ENCODE measurements at places on chromosomes 11 and 22.

GRCh38 chr11:128667873-128668272, 26.0 kb upstream of the FLI1 start:
- no peak for DNase-seq

DNA sequence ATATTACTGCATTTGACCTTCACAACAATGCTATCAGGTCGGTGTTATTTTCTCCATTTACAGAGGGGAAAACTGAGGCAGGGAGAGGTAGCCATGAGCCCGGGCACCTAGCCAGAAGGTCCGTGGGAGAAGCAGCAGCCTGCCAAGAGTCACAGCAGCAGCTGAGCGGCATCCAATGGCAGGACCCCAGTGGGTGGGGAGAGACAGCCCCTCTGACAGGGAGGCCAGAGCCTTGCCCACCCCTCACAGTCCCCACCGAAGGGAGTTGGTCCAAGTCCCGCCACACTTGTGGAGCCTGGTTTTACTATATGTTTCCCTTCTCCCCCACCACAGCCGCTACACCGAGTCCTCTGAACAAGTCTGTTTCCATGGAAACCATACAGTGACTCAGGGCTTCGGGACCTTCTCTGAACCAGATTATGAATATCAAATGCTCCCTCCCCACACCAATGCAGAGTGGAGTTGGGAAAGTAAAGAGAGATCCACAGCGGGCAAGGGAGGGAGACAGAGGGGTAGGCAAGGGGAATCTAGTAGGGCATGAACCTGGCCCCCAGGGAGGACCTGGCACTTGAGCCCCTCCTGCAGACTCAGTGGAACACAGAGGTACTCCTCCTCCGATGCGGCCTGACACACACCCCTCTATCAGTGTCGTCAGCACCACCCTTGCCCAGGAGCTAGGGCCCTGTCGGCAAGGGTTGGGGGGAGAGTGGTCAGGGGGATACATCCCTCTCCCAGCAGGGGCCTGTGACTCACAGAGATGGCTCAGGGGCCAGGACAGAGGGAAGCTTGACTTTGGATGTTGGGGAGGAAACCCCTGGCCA, 2.5 kb downstream of the CHST1 start:
- DNase-seq, result no peak

GRCh38 chr11:108235633-108236032, 12.8 kb downstream of the ATM start:
- DNase-seq, result no peak

- DNase-seq, result no peak
These were observed 428 bp downstream of the SCN3B start for GRCh38 chr11:123653827-123654565.

- DNase-seq, result peak; percentile 80
These were observed at the start of gene CCDC88B for GRCh38 chr11:64339754-64340408. Gene CCDC88B (plus strand): TSS chr11:64340204. CDS start chr11:64340267, 63 bp downstream.

- no peak for DNase-seq
These were observed 413.9 kb downstream of the TENM4 start for GRCh38 chr11:79026803-79027445.

DNA sequence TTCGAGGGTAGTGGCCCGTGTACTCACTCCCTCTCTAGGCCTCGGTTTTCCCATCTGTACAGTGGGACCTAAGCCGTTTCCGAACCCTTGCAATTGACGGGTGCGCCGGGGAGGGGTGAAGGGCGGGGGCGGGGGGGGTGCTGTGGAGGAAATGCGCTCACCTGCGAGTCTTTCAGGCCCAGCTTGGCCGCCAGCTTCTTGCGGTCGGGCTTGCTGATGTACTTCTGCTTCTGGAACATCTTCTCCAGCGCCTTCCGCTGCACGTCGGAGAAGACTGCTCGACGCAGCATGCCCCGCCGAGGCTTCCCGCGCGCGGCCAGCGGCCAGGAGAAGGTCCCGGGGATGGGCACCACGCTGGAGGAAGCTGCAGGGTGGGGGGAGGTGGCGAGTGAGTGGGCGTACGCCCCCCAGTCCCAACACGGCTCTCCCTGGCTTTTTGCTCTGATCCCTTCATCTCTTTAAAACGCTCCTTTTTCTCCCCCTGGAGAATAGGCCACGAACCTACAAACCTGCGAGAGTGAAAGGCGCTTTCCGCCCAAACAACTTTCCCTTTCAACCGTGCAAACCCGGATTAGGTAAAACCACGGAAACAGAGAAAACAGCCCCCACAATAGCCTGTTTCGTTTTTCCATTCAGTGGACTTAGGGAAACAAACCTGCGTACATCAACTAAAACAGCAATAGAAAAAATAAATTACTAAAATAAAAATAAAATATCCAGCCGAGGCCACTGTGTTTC, 3.2 kb downstream of the DBX1 start:
- DNase-seq, result no peak

DNA sequence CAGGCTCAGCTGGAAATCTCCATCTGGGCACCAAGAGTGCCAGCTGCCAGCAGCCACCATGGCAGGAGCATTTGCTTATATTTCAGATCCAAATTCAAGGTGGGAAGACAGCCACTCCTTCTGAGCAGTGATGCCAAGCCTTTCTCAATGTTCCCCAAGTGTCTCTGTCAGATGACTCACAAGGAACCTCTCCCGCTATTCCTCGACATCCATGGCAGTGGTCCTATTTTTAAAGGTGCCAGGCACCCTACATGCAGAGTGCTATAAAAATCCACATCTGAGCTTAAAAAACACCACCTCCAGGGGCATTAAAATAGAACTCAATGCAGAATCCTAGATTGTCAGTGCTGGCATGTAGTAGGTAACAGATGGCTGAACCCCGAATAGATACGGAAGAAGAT, 112.1 kb downstream of the SLC1A2 start:
- DNase-seq, result no peak

- DNase-seq, result no peak
These were observed 23.8 kb downstream of the MRPL23 start for GRCh38 chr11:1970956-1971355.

DNA sequence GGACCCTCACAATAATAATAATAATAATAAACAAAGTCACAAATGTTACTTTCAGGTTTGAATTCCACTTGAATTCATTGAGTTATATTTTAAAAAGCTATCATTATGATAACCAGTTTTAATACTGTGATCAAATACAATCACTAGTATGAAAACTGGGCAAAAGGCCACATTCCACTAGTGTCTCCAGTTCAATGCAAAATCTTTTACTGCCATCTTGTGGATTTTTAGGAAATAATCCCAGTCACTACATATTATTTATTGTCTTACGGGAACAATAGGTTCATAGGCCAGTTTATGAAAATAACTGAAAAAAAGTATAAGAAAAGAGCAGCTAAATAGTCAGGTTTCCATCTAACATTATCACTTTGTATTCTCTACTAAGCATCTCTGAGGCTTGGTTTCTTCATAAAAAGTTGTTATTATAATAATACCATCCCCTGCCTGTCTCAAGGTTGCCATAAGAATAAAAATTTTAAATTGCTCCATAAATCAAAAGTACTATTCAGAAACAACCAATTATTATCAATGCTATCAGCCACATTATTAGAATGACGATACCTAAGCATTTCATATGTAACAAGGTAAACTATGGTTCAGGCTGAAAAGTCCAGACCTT, 533.9 kb upstream of the CCDC90B start:
- DNase-seq, result no peak

- no peak for DNase-seq
These were observed 19.6 kb downstream of the SUN2 start for GRCh38 chr22:38736257-38736570.

DNA sequence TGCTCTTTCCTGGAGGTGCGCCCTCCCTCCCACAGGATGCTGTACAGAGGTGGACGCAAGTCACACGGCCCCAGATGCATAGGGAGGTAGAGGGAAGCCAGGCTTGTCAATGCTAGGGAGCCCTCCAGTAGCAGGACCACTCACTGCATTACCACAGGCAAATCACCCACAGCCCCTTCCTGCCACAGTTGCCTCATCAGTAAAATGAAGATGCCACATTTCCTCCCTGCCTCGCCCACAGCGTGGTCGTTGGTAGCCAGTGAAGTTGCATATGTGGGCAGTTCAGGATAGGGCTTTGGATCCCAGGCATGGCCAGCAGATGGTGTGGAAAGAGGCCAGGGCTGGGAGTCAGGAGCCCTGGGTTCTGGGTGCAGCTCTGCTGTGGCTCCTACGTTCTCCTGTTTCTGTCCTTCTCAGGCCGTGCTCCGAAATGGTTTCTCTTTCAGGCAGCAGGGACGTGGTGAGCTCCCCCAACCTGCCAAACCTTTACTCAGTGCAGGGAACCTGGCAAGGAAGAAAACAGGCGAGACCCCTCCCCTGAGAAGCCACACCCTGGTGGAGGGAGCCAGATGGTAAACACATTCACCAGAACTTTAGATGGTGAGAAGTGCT, 22.6 kb downstream of the DAGLA start:
- DNase-seq, result no peak

DNA sequence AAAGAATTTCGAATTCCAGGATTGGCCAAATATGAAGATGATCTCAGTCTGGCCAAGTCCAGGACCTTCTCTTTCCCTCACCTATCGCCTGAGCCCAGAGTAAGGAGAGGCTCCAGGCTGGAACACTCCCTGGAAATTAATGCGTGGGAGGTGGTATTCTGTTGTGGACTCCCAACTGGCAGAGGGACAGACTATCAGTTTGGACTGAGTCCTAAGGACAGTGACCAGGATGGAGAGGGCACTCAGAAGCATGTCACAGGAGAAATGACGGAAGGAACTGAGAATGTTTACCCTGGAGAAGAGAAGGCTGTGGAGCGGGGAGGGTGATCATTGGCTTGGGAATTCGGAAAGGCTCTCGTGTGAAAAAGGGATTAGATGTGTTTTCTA, 84.4 kb downstream of the RPL27A start:
- no peak for DNase-seq

DNA sequence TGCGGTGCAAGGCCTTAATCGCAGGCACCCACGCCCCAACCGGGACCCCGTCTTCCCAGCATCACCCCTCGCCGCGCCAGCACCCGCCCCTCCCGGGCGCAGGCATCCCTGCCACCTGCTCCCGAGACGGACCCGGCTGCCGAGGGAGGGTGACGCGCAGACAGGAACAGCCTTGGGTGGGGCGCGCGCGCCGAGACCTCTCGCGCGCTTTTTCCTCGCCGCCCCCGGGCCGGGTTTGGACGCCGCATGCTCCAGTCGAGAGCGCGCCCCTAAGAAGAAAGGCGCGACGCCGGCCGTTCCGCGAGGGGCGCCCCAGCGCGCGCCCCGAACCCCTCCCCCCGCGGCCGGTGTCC, 504 bp downstream of the CFL1 start:
- DNase-seq, result no peak

DNA sequence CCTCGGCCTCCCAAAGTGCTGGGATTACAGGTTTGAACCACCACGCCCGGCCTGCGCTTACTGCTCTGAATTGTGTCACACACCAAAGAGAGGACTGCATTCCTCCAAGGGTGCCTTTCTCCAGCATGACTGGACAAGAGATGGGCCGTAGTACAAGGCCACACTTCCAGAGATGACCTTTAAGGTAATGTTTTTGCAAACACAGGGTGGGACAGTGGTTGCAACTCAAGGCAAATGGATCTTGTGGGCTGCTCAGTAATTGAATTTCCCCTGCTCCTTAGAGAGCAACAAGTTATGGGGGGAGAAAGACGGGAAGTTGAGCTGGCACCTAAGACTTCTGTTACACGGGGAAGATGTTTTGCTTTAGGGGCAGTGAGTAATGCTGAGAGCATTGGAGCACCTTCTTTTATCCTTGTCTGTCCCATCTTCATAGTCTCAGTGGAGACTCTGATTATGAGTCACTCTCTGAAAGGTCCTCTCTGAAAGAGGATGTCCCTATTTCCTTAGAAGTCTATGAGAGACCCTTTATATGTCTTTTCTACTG, 66.3 kb downstream of the C11orf91 start:
- no peak for DNase-seq

GRCh38 chr11:87432022-87432421, 394.3 kb downstream of the TMEM135 start:
- no peak for DNase-seq

DNA sequence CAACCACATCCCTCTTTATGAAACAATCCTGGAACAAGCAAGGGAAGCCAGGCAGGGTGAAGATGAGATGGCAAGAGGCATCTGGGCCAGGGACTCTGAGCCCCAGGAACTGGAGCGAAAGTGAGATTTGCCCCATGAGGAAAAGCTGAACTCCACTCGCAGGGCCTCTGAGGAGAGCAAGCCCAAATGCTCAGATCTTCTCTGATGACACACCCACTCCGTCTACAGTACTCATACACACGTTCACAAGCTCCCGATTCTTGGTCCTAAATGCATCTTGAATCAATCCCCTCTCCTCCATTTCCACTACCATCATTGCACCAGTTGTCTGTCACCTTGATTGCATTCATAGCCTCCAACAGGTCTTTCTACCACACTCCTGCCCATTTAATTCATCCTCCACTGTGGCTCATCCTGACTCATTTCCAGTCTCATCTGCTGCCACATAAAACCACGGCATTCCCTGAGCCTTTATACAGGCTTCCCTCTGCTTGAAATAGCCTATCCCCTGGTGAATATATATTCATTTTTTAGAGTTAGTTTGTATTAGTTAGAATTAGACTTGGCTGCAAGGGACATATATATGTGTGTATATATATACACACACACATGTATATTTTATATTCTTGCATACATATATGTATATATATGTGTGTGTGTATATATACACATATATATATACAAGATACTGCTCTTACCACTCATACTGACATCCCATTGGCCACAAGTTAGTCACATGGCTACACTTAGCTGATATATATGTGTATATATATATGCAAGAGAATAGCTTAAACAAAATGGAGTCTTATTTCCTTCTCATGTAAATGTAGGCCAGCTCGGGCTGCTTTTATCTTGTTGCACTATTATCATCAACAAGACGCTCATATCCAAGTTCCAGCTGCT, 1.4 kb upstream of the APOA5 start:
- DNase-seq, result no peak

GRCh38 chr11:123707606-123708205, 33.8 kb downstream of the ZNF202 start:
- DNase-seq, result peak; percentile 69

GRCh38 chr11:45644981-45645889, 20.2 kb downstream of the CHST1 start:
- DNase-seq, result no peak

DNA sequence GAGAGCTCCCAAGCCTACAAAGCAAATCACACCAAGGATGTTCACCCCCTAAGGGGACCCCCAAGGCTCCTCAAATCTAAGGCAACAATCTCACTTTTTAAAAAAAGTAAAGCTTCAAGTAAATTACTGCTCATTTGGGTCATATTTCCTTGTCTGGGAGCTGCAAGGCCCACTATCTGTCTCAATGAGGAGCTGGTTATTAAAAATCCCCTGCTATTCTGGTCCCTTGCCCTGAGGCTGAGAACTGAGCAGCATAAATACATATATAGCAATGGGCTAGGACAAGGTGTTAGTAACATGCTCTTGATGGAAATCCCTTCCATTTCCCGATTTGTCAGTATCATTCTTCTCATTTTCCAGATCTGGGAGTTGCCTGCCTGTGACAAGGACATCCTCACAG, 119.2 kb downstream of the ETS1 start:
- no peak for DNase-seq

DNA sequence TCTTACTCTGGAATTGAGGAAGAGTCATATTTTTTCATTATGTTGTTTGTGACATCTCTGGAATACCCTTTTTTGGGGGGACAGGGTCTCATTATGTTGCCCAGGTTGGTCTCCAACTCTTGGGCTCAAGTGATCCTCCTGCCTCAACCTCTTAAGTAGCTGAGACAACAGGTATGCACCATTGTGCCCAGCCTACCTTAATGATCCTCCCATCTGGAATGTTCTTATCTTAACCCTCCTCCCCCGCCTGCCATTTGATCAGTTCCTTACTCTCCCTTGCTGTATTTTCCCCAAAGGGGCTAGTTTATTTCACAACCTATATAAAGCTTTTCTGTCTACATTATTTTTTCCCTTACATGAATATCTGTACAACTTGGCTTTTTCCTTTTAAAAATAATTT, 594.7 kb downstream of the METTL15 start:
- DNase-seq, result no peak

- no peak for DNase-seq
These were observed 35.9 kb downstream of the ZNF215 start for GRCh38 chr11:6962141-6962540.

All from left colon (tissue), 2 donors.